ENCODE measurements at places on chromosomes 4 and X.
A peak's percentile ranks its signal among the peaks of the same experiment; 100 is the strongest.

- DNase-seq = no peak
Observed at GRCh38 chr4:55781812-55782211, 37.8 kb upstream of the EXOC1L start.

DNA sequence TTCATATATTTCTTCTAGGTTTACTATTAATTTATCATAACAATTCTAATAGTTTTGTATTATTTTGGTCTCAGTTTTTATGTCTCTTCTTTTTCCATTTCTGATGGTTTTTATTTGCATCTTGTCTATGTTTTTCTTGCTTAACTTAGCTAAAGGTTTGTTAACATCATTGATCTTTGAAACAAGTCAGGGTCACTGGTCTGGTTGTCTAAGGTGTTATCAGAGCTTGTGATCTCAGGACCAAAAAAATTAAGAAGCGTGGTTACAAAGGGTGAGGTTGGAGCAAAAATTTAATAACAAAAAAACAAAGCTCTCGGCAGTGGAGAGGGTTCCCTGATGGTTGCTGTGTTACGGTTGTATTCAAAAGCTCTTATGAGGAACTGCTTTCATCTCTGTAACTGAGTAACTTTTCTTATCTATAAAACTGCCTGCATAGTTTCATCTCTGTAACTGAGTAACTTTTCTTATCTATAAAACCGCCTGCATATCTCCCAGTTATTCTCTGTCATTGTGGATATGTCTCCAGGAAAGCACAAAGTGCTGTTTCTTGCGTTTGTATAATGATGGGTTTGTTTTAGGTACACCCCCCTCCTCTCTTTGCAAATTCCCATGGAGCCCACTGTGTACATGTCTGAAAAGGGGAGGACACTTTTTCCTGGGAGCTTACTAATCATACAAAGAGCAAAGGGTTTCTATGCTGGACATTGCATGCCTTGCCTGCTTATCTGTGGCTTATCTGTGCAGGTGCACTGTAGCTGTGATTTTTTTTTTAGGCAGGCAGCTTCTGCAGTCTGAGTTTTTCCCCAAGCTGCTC lies 62.4 kb upstream of the UGT2B15 start:
- no peak for DNase-seq

DNA sequence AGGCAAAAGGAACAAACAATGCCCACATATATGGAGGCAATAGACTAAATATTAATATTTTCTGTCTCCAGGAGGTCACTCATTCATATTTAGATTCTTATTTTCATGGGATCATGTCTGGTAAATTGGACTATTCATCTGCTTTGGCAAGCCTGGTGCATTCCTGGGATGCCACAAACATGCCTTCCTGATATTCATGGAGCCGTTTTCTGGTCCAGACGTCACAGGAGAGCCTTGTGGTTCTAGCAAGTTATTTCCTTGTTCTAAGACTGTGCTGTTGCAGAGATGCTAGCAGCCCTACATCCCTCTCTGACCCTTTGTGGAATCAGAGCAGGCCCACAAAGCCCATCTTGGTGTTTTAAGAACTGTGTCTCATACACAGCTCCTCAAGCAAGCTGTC lies 16.1 kb upstream of the EXOSC9 start:
- DNase-seq = peak; percentile 69

DNA sequence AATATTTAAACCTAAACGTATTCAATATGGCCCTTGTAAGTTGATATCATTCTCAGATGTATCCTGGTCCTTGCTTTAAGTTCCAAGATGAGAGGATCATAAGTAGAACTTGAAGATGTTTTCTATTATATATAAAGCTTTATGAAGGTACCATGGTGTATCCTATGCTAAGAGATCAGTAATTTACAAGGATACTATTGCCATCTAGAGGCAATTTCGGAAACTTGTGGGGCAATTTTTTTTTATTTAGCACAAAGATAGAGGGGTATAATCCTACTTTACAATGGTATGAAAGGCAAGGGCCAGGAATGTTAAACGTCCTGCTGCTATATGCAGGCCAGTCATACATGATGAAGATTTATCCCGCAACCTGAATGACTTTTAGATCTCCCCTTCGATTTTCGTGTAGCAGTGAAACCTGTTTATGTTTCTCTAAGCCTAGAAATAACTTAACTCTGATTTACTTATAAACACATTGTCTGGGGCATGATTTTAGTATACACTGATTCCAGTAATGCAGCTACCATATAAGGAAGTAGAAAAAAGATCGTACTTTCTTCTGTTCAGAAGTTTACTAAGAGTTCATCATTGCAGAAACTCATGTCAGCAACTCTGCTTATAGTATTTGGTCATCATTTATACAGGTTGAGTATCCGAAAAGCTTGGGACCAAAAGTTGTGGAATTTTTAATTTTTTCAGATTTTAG lies 2.6 kb downstream of the SLC25A31 start:
- peak; percentile 69 for DNase-seq

DNA sequence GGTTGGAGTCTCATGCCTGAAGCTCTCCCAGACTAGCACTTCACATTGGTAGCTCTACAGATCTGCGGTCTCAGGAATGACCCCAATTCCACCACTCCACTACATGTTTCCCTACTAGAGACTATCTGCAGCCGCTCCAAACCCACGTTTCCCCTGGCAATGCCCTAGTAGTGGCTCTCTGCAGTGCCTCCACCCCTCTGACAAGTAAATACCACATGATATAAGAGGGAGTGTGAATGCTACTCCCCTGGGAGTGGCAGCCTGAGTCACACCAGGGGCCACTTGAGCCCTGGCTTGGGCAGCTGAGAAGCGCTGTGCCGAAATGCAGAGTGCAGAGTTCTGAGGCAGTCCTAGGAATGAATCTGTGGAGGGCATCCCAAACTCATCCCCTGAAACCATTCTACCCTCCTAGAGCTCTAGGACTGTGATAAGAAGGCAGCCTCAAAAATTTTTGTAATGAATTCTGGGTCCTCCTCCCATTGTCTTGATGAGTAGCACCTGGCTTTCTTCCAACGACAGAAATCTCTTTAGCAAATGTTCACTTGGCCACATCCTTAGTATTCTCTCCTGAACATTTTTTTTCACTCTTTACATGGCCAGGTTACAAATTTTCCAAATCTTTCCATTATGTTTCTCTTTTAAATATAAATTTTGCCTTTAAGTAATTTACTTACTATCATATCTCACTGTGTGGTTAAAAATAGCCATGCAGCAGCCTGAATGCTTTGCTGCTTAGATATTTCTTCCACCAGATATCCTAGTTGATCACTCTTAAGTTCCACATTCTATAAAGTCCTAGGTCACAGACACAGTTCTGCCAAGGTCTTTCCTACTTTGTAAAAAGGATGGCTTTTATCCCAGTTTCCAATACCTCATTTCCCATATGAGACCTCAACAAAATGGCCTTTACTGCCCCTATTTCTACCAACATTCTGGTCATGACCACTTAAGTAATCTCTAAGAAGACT lies 160.2 kb upstream of the CPEB2 start:
- no peak for DNase-seq

GRCh38 chr4:39415678-39416283 lies 9.1 kb downstream of the KLB start:
- no peak for DNase-seq

DNA sequence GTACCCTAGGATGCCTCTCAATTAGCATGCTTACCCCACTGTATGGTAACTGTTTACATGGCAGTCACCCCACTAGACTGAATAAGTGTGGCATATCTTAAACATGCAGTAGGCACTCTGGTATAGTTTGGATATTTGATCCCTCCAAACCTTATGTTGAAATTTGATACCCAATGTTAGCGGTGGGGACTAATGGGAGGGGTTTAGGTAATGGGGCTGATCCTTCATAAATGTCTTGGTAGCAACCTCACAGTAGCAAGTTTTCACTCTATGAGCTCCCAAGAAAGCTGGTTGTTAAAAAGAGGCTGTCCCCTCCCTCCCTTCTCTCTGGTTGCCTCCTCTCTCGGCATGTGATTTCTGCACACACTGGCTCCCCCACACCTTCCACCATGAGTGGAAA lies 10.1 kb downstream of the TMEM150C start:
- DNase-seq = no peak

GRCh38 chrX:95539041-95539440 lies 1145.6 kb upstream of the DIAPH2 start:
- no peak for DNase-seq

DNA sequence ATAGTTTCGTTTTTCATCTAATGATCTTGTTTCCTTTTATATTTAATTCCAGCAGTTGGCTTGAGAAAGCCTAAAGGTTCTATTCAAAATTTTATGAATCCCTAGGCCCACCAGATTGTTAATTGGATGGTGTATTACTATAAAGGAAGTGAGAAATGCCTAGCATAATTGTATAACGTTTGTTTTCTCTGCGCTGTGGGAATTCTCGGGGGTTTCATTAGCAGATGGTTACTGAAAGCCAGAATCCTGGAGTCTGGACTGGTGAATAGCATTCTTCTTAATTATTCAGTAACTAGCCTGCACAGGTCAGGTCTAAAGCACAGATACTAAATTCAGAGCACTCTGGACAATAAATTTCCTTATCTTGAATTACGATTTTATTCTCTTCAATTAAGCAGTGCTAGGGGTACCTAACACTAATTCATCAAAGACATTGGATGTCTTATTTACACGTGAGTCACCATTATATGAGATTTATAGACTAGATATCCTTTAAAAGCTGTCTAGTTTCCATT lies 459.4 kb downstream of the DTHD1 start:
- no peak for DNase-seq

GRCh38 chr4:88054901-88055300 lies 47.5 kb downstream of the PKD2 start:
- peak; percentile 10 for DNase-seq
